Putamen (tissue), 1 donor: ENCODE measurements at places on chromosomes 5 and 9.

- DNase-seq = peak; percentile 34
Observed at GRCh38 chr5:129460936-129461710, 1.0 kb downstream of the ADAMTS19 start.

DNA sequence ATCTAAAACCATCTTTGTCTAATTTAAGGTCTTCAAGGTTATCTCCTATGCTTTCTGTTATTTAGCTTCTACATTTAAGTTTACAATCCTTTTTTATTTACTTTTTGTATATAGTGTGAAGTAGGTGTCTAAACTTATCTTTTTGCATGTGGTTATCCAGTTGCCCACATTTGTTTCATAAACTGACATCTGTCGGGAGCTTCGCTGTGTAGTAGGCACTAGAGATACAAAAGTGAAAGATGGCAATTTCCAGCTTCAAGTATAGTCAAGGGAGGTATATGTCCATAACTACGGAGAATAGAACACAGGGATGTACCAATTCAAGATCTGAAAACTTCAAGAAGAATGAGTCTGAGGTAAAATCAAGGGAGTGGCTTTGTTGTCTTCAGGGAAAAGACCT is 38.7 kb upstream of the ELL2 start:
- DNase-seq = no peak

- no peak for DNase-seq
Observed at GRCh38 chr9:116432051-116432450, 255.1 kb upstream of the TRIM32 start.

DNA sequence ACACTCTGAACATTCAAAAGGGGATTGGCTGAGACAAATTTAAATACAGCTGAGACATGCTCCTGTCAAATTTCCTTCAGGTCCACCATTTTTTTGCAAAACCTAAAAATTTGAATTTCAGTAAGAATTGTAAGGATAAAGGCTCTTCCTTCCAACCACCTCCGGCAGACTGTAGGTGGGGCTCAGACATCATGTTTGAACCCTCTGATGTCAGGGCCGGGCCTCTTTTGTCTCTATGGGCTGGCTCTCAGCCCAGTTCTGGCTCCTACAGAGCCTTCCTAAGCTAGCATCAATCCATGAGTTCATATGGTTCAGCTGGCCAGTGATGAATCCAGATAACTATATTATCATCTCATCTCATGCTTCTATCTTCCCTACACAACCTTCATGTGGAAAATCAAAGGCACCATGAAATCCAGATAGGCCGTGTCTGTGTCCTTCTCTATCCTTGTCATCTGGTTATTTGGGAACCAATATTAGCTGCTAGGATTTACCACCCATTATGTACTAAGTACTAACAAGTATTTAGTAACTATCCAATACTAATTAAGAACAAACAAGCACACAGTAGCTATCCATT is 44.2 kb downstream of the NIPSNAP3B start:
- DNase-seq = peak; percentile 49

DNA sequence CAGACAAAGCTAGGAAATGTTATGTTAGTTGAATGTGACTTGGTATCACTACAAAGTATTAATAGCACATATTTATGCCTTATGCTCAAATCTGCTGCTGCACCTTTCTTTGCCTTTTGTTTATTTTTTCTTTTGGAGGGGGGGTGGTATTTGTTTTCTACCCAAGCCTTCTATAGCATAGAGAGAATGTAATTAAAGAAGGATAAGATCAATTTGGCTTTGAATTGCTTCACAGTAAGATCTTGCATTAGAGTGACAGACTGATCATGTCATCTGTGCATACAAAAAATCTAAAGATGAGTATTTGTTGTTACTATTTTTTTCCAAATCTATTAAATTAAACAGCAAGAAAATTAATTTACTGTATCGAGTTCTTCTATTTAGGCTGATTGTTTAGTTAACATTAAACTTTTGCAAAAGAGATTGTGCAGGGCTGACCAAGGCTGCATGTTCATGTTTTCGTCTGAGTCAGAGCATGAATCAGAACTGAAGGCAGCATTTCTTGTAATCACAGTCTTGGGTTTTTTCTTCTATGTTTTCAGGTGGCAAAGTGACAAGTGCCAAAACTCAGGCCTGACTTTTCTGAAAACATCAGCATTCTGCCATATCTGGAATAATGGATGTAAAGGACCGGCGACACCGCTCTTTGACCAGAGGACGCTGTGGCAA is 1007.1 kb upstream of the WWC1 start:
- no peak for DNase-seq

GRCh38 chr5:80725446-80725845 is 70.7 kb upstream of the DHFR start:
- no peak for DNase-seq

- DNase-seq = no peak
Observed at GRCh38 chr9:136847826-136848392, 1.3 kb upstream of the PHPT1 start.

- DNase-seq = no peak
Observed at GRCh38 chr5:31598640-31599611, 40.0 kb upstream of the PDZD2 start.

GRCh38 chr9:93590609-93591234 is 14.3 kb downstream of the PHF2 start:
- DNase-seq = no peak

GRCh38 chr9:108569624-108570023 is 286.2 kb downstream of the ACTL7B start:
- no peak for DNase-seq

DNA sequence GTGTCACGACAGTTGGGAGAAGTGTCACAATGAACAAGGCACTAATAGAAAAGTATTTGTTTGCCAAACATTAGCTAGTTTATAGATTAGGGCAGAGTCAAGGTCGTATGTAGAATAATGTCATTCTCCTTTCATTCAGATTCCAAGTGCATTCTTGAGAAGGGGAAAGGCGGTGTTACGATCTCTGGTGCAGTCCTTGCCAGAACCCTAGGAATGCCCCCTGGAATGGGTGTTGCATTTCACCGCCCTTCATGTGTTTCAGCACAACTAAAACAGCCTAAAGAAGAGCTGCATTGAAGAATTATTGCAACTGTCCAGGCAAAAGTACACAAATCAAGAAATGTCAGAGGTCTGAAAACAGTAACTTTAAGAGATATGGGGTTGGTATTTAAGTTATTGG is 721.0 kb upstream of the WWC1 start:
- DNase-seq = no peak

DNA sequence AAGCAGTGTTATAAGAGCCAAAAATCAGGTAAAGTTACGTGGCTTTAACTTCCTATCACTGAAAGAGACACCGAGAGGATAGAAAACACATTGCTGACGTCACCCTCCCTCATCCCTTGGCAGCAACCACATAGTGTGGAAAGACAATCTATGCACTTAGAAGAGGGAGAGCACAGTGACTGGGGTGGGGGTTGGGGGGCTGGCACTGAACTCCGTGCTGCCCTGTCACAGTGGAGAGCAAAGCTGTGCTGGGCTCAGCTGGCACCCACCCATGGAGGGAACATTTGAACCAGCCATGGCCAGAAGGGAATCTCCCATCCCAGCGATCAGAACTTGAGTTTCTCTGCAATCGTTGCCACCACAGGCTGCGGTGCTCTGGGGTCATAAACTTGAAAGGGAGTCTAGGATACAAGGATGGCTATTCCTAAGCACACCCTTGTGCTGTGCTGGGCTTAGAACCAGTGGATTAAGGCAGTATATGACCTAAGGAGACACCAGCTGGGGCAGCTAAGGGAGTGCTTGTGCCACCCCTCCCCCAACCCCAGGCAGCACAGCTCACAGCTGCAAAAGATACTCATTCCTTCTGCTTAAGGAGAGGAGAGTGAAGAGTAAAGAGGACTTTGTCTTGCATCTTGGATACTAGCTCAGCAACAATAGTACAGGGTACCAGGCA is 73.4 kb downstream of the KIAA0825 start:
- DNase-seq = no peak

DNA sequence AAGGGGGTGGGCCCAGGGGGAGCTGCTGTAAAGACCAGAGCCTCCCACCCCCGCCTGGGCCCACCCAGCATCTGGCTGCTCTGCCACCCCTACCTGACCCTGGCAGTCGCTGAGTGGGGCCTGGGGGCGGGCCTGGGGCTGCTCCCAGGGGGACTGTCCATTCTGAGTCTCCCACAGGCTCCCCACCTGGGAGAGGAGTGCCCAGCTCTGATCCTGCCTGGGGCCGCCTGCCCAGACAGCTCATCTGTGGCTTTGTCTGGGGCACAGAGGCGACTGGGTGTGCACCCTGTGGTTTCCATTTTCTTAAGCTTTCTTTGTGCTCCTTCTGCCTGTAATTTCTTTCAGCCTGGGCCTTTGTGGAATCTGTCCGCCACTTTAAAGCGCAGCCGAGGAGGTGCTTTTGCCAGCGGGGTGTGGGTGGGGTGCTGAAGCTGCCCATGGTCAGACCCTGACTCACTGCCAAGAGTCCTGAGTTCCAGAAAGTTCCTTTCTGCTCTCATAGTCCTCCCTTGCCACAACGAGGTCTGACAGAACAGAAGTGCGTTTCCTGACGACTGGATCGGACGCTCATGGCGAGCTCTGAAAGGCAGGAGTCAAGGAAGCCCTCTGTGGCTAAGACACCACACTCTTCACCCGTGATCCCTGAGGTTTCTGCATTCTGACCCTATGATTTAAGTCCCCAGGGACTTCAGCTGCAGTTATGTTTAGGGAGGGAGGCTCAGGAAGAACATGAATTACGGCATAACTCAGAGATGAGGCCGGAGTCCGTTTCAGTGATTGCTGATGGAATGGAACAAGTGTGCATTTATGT is 225.0 kb downstream of the FANCC start:
- DNase-seq = no peak

GRCh38 chr9:125649826-125650225 is 57.2 kb downstream of the MAPKAP1 start:
- no peak for DNase-seq

GRCh38 chr9:69936427-69936826 is 107.2 kb upstream of the MAMDC2 start:
- DNase-seq = no peak
